ENCODE measurements at places on chromosomes 12 and 14. TPM values are rescaled to one million over a fixed set of nuclear protein-coding genes. Genes with fewer than 3 reads are reported as not detected.

The MANSC4 gene
- total RNA-seq = not detected

The AQP2 gene
- total RNA-seq = not detected

DNA sequence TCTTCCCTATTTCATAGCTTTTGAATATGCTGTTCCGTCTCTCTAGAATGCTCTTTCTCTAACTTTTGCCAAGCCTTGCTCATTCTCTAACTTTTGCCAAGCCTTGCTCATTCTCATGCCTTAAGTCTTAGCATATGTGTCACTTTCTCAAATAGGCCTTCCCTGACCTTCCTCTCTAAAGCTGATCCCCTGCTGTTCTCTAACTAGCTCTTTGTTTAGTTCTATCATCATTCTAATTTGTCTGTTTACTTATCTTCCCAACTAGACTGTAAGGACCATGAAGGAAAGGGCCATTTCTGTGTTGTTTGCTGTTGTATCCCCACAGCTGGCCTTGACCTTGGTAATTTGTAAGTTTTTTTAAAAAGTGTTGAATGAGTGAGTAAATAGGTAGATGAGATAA is 71.1 kb downstream of the ZNF641 start:
- H3K36me3 ChIP-seq = no peaks in the 10 kb centered on the region
- DNase-seq = no peak
- H3K4me3 ChIP-seq = no peak overlapping the region

The SEC23A gene
- total RNA-seq = 267 TPM

The PLEKHD1 gene
- 0.08 TPM for total RNA-seq

The LRRIQ1 gene
- not detected for total RNA-seq

The IFI27 gene
- total RNA-seq = 1.5 TPM

The IL31 gene
- not detected for total RNA-seq

DNA sequence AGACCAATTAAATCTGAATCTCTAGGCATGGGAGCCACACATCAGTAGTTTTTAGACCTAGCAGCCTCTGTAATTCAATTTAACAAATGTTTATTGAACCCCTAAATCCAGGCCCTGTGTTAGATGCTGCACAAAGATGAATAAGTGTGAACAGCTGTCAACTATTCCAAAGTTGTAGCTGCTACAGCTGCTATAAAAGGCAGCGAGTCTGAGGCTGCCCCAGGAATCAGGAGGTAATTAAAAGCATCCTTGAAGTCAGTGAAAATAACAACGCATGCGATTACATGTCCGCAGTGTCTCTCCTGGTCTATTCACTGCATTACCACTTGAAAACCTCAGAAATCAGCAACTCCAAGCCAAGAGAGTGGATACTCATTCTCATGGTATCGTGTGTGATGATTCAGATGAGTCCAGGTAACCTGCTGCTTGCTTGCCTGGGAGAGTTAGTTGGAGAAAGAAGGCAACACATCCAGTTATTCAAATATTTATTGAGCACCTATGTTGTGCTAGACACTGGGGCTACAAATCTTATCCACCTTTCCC is 34.9 kb upstream of the DDHD1 start:
- peaks cover 3% of the 10 kb centered on the region for H3K27me3 ChIP-seq
- peaks cover 9% of the 10 kb centered on the region for H3K4me1 ChIP-seq
- H3K36me3 ChIP-seq = no peaks in the 10 kb centered on the region
- DNase-seq = no peak
- no peak overlapping the region for H3K27ac ChIP-seq

DNA sequence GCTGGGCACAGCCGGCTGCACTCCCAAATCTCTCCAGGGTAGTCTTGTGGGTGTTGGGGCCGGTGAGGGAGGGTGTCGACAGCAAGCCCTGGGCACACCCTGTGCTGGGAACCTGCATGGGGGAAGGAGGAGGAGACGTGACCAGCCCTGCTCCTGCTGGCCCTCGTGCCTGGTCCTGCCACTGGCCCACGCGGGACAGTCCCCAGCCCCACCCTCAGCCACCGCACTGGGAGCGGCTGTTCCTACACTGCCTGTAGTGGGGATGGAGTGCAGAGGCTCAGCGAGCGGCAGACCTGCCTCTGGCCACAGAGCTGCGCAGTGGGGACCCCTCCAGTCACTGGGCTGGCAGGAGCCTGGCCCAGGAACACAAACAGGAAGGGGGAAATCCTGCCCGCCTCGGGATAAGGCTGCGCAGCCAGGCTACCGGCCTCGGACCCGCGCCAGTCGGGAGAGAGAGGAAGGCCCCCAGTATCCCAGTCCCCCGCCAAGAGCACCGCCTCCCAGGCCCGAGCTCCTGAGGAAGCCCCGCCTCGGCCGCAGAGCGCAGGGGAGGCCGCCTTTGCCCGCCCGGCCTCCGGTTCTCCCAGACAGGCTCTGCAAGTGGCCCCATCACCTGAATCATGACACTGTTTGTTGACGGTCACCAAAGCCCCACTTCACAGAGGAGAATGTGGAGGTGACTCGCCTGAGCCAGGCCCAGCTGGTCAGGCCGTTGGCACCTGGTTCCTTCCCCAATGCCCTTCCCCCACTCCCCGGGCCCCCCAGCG is 10.6 kb downstream of the AHNAK2 start:
- DNase-seq = no peak
- H3K4me1 ChIP-seq = peaks cover 72% of the 10 kb centered on the region

The FAM186B gene
- total RNA-seq = 0.27 TPM

GRCh38 chr12:59980476-59980875 is 384.6 kb downstream of the SLC16A7 start:
- H3K4me1 ChIP-seq = peaks cover 13% of the 10 kb centered on the region
- H3K27me3 ChIP-seq = peaks cover 2% of the 10 kb centered on the region
- no peak for DNase-seq
- H3K27ac ChIP-seq = no peak overlapping the region
- H3K36me3 ChIP-seq = no peaks in the 10 kb centered on the region
- no peak overlapping the region for H3K4me3 ChIP-seq

DNA sequence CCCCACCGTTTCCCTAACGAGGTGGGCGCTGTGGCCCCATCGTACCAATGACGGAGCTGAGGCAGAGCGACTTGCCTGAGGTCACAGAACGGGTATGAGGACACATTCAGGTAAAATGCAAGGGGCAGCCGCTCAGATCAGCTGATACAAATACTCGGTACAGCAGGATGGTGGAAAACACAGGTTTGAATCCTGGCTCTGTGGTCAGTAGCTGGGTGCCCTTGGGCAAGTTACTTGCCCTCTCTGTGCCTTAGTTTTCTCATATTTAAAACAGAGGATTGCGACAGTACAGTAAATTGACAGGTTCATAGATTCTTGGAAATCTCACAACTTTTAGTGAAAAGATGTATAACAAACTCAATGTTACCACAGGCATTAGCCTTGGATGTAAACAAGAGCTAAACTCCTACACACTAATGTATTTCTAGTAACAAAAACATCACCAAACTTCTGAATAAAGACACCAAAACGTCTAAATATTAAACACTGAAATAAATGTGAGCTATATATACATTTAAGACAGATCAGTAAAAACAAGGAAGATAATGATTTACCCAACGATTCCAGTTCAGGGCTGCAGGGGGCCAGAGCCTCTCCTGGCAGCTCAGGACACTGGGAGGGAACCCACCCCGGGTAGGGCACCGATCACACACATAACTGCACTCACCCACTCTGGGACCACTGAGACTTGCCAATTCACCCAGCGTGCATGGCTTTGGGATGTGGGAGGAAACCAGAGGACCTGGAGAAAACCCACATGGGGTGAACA is 128.4 kb downstream of the RBM19 start:
- peaks cover 2% of the 10 kb centered on the region for H3K4me1 ChIP-seq
- no peak for DNase-seq
- no peak overlapping the region for H3K4me3 ChIP-seq
- H3K27ac ChIP-seq = no peak overlapping the region
- peaks cover 2% of the 10 kb centered on the region for H3K27me3 ChIP-seq

The SLC22A17 gene
- 40.3 TPM for total RNA-seq

DNA sequence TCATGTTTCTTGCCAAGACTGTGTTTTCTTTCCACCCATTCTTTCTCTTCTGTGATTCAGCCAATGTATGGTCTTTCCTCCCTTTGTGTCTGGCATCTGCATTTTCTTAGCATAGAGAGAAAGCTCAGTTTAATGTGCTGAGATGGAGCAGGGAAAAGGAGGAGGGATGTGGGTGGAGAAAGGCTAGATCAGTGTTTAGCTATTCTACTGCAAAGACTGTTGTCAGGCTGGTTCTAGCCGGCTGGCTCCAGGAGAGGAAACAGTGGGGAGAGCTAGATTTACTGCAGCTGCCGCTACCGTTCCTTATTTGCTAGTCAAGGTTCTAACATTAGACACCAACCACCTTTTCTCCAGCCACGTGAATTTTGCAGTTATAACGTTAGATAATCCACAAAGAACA is 5.2 kb upstream of the RIMKLB start:
- no peak overlapping the region for H3K4me3 ChIP-seq
- H3K4me1 ChIP-seq = peaks cover 36% of the 10 kb centered on the region
- DNase-seq = no peak

- H3K4me3 ChIP-seq = no peak overlapping the region
- no peaks in the 10 kb centered on the region for H3K4me1 ChIP-seq
Observed at GRCh38 chr14:97943619-97944018, 1146.4 kb downstream of the VRK1 start.

The PTCSC3 gene
- not detected for total RNA-seq

DNA sequence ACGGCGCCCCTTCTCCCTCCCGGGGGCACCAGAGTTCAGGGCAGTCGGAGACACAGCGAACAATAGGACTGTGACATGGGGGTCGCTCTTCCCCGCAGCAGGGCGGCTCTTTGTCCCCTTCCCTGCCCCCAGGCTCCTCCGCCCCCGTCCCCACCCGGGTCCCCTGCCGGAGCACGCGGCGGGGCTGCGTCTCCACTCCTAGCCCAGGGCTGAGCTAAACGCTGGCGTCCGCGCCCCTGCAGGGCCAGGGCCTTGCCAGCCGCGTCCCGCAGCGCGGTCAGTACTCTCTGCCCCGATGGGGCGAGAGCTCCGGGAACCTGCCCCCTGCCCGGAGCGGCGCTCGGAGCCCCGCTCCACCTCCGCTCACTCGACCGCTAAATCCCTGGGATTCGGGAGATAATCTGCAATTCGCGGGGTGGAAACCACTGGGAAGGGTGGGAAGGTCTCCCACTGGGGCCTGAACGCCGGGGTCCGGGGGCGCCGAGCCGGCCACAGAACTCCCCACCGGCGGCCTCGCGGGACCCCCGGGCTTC is 825 bp upstream of the CCDC85C start:
- H3K36me3 ChIP-seq = no peaks in the 10 kb centered on the region
- peaks cover 24% of the 10 kb centered on the region for H3K4me1 ChIP-seq
- H3K27ac ChIP-seq = peak overlapping the region; percentile 79
- peak overlapping the region; percentile 77 for H3K4me3 ChIP-seq

DNA sequence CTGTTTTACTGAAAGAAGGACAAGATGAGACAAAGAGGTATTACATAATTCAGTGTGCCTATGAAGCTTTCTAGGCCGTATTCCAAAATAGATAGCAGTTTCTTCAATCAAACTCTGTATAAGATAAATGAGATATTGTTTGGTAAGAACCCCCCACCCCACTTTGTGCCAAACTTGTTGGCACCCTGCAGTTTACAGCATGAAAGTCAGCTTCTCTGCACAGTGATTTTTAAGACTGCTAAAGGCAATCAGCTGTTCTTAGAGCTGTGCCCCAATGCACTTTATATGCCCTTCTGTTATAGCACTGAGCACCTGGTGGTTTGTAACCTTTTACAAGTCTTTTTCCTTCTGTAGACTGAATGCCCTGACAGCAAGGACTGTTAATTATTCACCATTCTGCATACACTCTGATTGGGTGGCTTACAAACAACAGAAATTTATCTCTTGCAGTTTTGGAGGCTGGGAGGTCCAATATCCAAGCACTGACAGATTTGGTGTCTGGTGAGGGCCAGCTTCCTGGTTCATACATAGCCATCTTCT is 76.7 kb downstream of the ANO4 start:
- peaks cover 14% of the 10 kb centered on the region for H3K4me1 ChIP-seq
- H3K4me3 ChIP-seq = no peak overlapping the region
- H3K36me3 ChIP-seq = peaks cover 5% of the 10 kb centered on the region
- no peak for DNase-seq
- H3K27me3 ChIP-seq = no peaks in the 10 kb centered on the region

GRCh38 chr12:6961278-6961694 is 9.2 kb downstream of the PHB2 start:
- DNase-seq = no peak
- H3K27me3 ChIP-seq = no peaks in the 10 kb centered on the region
- H3K4me3 ChIP-seq = no peak overlapping the region
- no peak overlapping the region for H3K27ac ChIP-seq

GRCh38 chr14:60819575-60819974 is 85.0 kb downstream of the MNAT1 start:
- no peaks in the 10 kb centered on the region for H3K27me3 ChIP-seq
- H3K27ac ChIP-seq = no peak overlapping the region
- DNase-seq = no peak
- H3K4me1 ChIP-seq = peaks cover 12% of the 10 kb centered on the region
- H3K4me3 ChIP-seq = no peak overlapping the region
- H3K36me3 ChIP-seq = peaks cover 7% of the 10 kb centered on the region

DNA sequence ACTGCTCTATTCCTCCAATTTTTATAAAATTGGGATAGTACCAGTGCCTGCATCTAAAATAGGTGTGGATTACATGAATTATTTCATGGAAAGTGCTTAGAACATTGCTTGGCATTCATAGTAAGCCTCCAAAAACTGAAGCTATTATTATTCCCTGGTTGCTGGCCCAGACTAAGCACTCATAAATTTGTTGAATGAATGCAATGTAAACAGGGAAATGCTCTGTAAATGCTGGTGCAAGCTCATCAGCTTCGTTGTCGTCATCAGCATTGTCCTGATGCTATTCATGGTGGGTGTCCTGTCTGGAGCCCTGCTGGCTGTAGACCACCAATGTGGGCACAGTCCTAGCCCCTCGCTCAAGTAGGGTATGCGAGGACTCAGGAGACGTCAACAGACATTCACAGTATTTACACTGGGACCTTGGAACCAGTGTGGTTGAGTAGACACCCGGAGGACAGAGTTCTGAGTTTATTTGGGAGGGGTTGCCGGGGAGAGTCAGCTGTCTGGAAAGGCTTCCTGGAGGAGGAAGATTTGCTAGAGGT is 16.5 kb downstream of the BDKRB2 start:
- H3K36me3 ChIP-seq = no peaks in the 10 kb centered on the region
- no peak overlapping the region for H3K4me3 ChIP-seq
- H3K27ac ChIP-seq = no peak overlapping the region
- peaks cover 6% of the 10 kb centered on the region for H3K4me1 ChIP-seq
- H3K27me3 ChIP-seq = peaks cover 20% of the 10 kb centered on the region

DNA sequence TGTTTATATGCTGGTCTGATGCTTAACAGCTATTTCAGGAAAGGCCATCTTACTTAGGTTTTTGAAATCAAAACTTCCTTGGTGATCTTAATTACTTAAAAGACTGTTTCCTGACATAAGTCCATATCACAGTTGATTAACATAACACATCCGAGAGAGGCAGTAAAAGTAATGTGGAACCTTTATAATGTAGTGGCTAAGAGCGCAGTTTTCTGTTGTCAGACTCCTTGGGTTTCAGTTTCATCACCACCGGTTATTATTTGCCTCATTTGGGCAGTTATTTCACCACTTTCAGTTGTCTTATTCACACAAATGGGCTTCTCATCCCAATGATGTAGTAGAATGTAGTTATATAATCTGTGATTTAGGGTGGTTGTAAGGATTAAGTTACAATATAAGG is 30.9 kb downstream of the TBC1D15 start:
- peaks cover 44% of the 10 kb centered on the region for H3K4me1 ChIP-seq
- no peaks in the 10 kb centered on the region for H3K27me3 ChIP-seq
- H3K27ac ChIP-seq = no peak overlapping the region
- peaks cover 6% of the 10 kb centered on the region for H3K36me3 ChIP-seq

GRCh38 chr14:22433069-22433468 is 156.0 kb downstream of the DAD1 start:
- no peaks in the 10 kb centered on the region for H3K27me3 ChIP-seq
- H3K4me1 ChIP-seq = peaks cover 71% of the 10 kb centered on the region
- peak overlapping the region; percentile 78 for H3K27ac ChIP-seq
- no peak overlapping the region for H3K4me3 ChIP-seq
- DNase-seq = no peak

GRCh38 chr14:51507906-51508511 is 143.7 kb upstream of the FRMD6 start:
- H3K4me1 ChIP-seq = peaks cover 28% of the 10 kb centered on the region
- DNase-seq = no peak
- peak overlapping the region; percentile 3 for H3K4me3 ChIP-seq

The KRT83 gene
- total RNA-seq = not detected

The GALNT9 gene
- 0.15 TPM for total RNA-seq
